ENCODE measurements at places on chromosomes 13 and 19.

GRCh38 chr13:77742801-77743200 lies 45.3 kb downstream of the SLAIN1 start:
- DNase-seq, result no peak

- DNase-seq, result peak; percentile 19
Measured at GRCh38 chr19:32497391-32497790, 83.6 kb upstream of the PDCD5 start.

DNA sequence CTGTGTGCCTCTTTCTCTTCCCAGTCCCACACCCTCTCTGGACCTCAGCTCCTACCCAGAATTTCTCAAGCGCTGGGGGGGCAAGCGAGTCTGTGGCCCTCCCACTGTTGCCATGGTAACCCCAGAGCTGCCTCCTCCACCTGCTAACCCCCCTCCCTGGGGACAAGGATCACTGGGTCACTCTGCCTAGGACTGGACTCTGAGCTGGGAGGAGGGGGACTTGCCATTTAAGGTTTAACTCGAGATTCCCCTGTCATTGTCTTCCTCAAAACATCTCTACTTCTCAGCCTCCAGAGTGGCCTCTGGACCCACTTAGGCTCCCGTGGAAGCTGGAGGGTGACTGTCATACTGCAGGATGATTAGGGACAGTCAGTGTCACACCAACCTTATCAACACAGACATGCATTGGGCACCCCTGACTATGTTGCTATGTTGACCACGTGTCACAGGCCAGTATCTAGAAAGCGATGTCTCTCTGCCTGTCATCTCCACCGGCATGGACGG lies 2.2 kb downstream of the PALM3 start:
- DNase-seq, result no peak

- DNase-seq, result no peak
Measured at GRCh38 chr19:33441277-33441699, 67.8 kb downstream of the CEBPG start.

DNA sequence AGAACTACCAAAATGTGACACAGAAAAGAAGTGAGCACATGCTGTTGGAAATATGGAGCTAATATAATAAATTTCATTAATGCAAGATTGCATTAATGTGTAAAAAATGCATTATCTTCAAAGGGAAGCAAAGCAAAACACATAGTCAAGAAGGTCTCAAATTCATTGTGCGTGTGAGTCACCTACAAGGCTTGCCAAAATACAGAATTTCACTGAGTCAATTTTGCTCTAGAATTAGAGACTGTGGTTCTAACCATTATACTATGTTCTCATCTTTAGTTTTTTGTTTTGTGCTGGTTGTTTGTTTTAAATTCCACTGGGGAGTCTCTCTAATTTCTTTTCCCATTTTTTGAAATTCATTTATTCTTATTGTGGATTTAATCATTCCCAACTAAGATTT lies 149.8 kb upstream of the SLITRK1 start:
- no peak for DNase-seq

- DNase-seq, result no peak
Measured at GRCh38 chr13:72864142-72865011, 82.4 kb downstream of the PIBF1 start.

DNA sequence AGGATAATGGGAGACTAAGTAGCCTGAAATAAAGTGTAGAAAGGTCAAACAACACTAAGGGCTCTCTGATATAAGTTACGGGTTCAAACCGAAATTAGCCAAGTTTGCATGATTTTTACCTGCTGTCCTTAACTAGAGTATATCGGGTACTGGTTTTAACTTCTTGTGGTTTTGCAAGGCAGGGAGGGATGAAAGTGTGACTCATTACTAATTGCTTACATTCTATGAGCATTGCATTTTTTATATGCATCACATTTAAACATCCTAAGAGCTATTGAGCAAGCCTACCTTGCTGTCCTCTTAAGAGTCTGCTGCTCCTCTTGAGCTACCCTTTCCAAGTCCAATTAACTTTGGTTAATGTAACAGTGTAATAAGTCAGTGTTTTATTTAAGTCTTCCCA lies 415.4 kb downstream of the SLITRK5 start:
- DNase-seq, result no peak

GRCh38 chr19:42242069-42242511 lies 312 bp downstream of the GSK3A start:
- no peak for DNase-seq

DNA sequence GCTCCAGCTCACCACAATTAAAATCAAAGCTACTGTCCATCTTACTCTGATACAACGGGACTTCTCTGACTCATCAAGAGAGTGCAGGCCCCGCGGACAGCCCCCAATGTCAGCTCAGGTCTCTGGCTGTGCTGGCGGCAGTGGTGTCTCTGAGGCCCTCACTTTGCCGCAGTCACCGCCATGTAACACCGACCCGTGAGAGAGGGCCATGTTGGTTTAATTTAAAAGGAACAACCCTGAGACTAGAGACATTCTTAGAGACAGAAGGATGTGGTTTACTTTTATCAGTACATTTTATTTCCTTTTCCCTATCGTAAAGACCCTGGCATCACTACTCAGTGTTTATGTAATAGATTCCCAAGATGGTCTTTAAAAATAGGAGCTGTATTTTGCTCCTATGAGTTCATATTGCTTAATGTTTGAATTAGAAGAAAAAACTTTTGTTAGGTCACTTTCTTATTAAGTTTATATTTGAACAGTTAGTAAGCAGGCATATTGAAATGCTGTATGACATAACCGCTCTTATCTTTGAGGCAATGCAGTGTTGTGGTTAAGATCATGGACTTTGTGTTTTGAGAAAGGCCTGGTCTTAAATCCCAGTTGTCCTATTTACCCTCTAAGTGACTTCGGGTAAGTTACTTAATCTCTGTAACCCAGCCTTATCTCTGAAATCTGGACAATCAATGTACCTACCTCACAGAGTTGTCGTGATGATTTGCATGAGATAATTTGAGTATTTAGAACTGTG lies 23.4 kb downstream of the DGKH start:
- DNase-seq, result no peak

DNA sequence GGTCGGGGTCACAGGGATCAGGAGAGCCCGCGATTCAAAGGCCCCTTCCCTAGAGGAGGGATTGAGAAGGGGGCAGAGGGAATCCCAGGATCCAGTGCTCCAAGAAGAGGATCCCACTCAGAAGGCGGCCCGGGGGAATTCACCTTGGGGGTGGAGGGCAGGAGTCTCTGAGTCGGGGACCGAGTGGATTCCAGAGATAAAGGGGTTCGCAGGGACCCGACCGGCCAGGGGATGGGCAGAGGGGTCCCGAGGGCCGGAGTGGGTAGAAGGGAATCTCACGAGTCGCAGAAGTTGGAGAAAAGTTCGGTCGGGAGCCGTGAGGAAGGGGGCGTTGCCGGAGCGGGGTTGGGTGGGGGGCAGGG lies 261 bp downstream of the PRKD2 start:
- DNase-seq, result no peak

DNA sequence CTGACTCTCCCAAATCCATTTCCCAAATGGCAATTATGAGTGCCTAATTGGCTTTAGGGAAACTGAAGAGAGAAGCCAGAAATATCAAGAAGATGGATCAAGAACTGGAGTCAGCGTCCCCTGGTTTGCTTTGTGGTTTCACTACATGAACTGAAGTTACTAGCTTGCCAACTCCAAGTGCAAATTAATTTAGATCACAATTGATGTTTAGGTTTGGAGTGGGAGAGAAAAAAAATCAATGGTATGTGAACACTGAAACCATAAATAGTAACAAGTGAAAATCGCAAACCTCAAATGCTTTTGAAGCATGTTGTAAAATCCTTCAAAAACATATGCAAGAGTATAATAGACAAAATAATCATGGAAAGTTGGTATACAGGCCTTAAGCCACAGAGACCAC lies 1528.6 kb upstream of the SLC10A2 start:
- DNase-seq, result no peak

- DNase-seq, result no peak
Measured at GRCh38 chr13:99439850-99440604, 61.2 kb upstream of the TM9SF2 start.

GRCh38 chr19:38686530-38686888 lies 39.1 kb downstream of the ACTN4 start:
- DNase-seq, result no peak

DNA sequence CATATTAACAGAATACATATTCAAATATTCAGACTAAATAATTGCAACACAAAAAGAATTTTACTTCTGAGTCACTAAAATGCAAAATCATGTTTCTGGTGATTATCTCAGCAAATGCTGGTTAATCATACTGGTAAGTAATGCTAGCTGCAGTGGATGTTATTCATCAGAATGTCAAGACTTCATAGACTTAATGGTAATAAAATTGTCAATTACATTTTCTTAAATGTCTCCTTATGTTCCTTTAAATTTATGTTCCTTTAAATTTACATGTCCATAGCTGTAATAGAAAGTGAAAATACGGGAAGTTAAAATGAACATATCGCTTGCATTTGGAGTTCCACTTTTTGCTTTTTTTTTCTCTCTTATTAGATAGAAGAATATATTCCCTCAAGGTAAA lies 853.0 kb downstream of the SLITRK6 start:
- DNase-seq, result no peak

DNA sequence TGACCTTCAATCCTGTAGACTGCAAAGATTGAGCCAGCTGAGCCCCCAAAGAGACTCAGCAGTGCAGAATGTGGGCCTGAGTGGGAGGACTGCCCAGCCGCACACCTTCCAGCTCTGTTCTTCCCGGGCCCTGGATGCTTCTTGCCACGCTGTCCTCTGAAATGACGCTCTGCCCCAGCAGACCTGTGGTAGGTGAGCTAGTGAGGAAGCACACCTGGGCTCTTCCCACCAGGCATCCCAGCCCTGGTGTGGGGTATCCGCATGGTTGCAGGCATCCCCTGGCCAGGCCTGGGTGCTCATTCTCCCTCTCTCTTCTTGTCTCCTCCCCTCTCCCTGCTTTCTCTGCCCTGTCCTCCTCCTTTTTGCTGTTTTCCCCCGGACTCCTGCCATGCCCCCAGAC lies 9.8 kb upstream of the MZF1 start:
- DNase-seq, result no peak

DNA sequence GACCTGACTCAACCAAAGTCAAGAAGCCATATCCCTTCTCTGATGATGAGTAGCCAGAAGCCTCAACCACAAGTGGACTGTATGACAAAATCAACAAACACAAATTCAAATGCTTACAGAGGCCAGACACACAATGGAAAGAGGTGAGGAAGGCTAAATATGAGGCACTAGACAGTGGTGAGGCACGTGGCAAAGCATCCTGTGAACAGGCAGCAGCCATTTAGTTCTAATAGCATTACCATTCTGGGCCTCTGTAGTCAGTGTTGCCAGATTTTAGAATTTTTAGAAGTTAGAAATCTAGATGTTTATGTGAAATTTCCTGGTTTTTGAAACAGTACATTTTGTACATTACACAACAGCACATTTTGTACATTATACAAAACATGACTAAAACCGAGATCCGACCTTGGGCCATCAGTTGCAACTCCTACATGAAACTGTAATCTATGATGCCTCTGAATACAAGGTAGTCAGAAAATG lies 403.3 kb downstream of the COG6 start:
- no peak for DNase-seq

- DNase-seq, result no peak
Measured at GRCh38 chr13:48859272-48860105, 116.2 kb upstream of the FNDC3A start.

GRCh38 chr13:43728421-43728820 lies 58.4 kb downstream of the ENOX1 start:
- no peak for DNase-seq

DNA sequence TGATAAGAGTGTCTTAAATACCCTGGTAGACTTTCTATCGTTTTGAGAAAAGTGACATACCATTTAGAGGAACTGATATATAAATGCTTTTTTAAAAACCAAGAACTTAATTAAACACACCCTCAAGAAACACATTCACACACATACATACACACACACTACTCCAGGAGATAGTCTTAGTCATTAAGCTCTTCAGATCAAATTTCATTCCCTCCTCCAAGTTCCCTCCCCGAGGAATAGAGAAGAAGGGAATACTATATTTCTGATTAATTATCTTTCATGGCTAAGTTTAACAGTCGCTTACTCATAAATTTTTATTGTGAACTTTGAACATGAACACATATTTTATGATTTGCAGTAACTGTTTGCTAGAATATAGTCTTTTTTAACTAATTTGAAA lies 1109.5 kb downstream of the SLITRK1 start:
- DNase-seq, result no peak

DNA sequence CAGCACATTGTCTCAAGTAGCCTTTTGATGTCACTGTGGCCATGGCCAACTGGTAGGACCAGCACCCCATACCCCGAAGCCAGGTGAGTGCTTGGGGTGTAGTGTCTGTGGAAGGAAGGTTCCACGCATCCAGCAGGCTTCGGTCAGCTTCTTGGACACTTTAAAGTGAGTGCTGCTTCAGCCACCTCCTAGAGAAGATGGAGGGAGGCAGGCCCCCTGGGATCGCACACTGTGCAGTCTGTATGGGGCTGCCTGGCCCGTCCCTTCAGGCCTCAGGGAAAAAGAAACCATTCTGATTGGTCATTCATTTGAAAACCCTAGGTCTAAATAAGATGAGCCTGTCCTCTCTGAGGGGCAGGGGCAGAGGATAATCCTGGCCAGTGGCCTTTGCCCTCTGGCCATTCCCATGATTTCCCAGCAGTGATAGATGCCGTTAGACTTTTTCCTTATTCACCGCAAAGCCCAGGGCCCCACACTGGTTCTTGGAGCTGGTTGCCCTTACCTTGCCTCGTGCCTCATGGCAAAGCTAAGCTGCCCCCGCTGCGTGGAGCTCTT lies 30.7 kb downstream of the GATAD2A start:
- DNase-seq, result no peak

DNA sequence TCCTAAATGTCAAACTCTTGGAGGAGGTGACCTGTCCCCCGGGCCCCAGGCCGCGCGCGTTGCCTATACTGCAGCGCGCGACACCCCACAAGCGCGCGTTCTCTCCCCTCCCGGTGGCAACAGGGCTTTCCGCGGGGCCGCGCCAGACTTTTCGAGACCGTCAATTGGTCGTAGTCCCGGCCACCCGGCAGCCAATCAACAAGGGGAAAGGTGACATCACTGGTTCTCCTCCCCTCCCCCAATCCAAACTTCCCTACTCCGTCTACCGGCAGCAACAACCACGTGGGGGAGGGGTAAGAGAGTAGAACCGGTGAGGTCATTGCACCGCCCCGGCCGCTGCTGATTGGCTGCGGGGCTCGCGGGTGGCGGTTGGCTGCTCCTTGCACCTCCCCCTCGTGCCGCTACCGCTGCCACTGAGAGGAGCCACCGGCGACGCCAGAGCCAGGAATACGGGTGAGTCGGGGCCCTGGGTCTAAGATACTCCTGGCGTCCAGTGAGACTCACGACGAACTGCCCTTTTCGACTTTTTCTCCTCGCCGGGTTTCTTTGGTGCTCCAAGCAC lies 829 bp upstream of the CIC start:
- peak; percentile 99 for DNase-seq

DNA sequence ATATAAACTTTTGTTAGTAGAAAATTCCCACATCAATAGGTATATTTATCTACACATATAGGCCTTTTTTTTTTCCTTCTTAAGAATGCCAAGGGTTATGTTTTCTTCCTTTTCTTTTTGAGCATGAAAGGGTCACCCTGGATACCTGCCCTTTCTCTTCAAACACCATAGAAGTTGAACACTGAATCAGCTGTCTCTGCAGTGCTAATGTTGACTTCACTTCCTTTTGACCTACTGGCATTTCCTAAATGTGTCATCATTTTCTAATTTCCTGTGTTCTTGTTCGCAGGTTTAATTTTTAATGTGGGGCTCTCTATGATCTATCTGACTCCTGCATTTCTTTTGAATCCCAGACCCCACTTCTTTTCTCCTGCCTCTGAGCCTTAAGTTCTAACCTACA lies 532.0 kb downstream of the GPC6 start:
- no peak for DNase-seq

- DNase-seq, result no peak
Measured at GRCh38 chr13:49064476-49064875, 88.8 kb downstream of the FNDC3A start.

GRCh38 chr19:31316201-31316951 lies 32.9 kb downstream of the TSHZ3 start:
- peak; percentile 58 for DNase-seq

Measured in thyroid gland (tissue), 4 donors.